Effector CD4-positive, alpha-beta T cell (primary cell): ENCODE measurements at places on chromosomes 3 and 15.
A peak's percentile ranks its signal among the peaks of the same experiment; 100 is the strongest.

DNA sequence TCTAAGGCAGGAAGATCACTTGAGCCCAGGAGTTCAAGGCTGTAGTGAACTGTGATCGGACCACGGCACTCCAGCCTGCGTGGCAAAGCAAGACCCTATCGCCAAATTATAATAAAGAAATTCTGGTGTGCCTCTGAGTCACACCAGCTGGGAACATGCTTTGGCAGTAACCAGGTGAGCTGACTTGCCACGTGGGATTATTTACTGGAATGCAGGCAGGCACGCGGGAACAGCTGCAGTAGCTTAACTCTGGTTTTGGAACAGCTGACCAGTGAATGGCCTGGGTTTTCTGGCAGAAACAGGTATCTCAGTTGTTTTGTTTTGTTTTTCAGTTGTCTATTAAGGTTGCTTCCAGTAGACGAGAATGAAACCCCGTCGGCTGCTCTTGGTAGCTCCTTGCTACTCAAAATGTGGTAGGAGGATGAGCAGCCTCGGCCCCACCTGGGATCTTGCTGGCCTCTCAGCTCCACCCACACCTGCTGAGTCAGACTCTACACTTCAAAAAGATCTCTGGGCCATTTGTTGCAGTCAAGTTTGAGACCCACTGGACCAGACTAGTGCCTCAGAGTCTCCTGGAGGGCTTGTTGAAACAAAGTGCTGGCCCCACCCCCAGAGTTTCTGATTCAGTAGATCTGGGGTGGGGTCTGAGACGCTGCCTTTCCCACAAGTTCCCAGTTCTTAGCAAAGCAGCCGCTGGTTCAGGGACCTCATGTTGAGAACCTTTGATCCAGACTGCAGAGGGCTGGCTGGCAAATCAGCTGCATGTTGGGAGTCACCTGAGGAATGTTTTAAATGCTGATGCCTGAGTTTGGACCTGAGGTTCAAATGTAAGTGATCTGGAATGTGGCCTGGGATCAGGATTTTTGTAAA, 26.6 kb downstream of the IDH2 start:
- no peak for DNase-seq

- peak; percentile 77 for DNase-seq
Observed at GRCh38 chr3:33717866-33718594, at the start of gene CLASP2. TSS of gene CLASP2 (minus strand) at chr3:33718254. CDS start at chr3:33718002, 252 bp downstream.

GRCh38 chr3:112090887-112091586, 4.8 kb downstream of the C3orf52 start:
- DNase-seq, result no peak

GRCh38 chr3:194397757-194398312, 1.2 kb downstream of the GP5 start:
- DNase-seq, result no peak

DNA sequence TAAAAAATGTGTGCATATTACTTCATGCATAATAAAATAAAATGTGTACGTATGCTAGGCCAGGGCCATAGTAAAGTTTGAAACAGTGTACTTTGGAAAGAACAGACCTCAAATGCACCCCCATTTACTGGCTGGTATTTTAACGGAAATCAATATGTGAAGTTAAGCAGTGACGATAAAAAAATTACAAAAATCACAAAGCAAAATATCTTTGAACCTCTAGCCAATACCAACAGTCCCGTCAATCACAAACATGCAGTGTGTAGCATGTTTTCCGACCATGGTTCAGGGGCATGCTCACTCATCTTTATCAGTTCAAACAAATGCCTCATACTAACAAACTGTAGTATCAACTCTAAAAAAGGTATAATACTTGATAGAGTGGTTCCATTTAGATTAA, 121.1 kb downstream of the TJP1 start:
- DNase-seq, result no peak

- DNase-seq, result no peak
Observed at GRCh38 chr15:56736881-56737707, 3.8 kb upstream of the ZNF280D start.

DNA sequence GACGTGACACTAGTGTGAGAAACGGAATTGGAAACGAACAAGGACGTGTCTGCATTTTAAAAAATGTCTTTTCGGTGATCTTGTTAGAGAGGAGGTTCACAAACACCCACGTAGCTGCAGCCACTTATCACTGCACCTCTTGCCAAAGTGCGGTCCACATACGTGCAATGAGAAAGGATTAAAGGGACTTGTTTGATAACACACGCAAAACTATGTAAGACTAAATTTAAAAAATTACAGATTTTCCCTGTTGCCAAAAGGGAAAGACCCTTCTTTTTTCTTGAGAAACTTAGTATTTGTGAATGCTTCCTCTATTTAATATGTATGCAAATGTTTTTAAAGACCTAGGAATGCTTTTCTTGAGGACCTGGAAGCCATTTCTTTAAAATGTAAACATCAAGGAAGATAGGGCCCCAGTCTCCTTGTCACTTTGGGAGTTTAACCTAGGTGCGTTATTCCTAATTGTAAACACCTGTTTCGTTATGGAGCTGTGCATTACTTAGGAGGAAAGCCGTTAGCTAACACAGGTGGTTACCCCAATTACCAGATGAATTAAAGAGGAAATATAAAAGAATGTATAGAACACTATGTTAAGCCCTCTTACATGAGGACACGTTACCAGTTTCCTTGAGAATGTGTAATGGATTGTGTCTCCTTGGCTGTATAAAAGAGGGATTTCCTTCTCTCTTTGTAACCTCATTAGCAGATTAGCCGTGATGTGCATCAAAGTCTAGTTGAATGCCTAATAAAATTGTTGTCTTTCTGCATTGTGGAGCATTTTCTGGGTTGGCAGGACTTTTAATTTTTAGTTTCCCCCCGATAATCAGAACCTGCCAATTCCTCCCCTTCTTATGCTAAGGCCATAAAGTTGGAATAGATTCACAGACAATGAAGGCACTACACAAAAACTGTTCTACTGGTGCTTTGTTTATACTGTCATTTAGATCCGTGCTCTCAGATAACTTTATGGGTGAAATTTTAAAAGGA, 1.0 kb downstream of the LEKR1 start:
- DNase-seq, result no peak

- DNase-seq, result no peak
Observed at GRCh38 chr3:59880717-59881116, 830.9 kb upstream of the CFAP20DC start.

GRCh38 chr15:92494806-92495336, 101.2 kb downstream of the ST8SIA2 start:
- DNase-seq, result no peak
